ENCODE measurements at places on chromosomes 7 and 10. TPM values are rescaled to one million over a fixed set of nuclear protein-coding genes. Genes with fewer than 3 reads are reported as not detected.

Gene CTTNBP2
- 17.4 TPM for total RNA-seq

Gene KCNMA1
- 3.7 TPM for total RNA-seq

GRCh38 chr10:20990604-20991003 is 93.5 kb upstream of the NEBL start:
- H3K27me3 ChIP-seq: no peaks in the 10 kb centered on the region
- H3K36me3 ChIP-seq: no peaks in the 10 kb centered on the region
- peak; percentile 62 for DNase-seq

DNA sequence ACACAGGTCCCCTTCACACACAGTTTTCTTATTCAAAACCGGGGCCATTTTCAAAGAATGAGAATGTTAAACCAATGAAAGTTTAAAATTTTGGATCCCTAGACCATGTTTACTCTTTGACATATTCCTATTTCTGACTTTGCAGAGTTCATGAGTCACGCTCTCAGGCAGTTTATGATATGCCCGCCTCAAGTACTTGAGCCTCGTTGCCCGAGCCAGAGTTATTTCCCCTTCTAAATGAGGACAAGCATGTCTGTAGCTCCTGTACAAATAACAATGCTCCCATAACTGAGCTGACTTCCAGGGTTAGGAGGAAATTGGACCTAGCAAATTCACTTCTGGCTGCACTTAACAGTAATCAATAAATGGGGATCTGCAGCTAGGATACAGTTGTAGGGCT is 87.9 kb upstream of the PDE1C start:
- H3K4me1 ChIP-seq: no peaks in the 10 kb centered on the region
- no peaks in the 10 kb centered on the region for H3K27me3 ChIP-seq
- H3K27ac ChIP-seq: no peak overlapping the region
- no peak overlapping the region for H3K4me3 ChIP-seq
- no peaks in the 10 kb centered on the region for H3K36me3 ChIP-seq

DNA sequence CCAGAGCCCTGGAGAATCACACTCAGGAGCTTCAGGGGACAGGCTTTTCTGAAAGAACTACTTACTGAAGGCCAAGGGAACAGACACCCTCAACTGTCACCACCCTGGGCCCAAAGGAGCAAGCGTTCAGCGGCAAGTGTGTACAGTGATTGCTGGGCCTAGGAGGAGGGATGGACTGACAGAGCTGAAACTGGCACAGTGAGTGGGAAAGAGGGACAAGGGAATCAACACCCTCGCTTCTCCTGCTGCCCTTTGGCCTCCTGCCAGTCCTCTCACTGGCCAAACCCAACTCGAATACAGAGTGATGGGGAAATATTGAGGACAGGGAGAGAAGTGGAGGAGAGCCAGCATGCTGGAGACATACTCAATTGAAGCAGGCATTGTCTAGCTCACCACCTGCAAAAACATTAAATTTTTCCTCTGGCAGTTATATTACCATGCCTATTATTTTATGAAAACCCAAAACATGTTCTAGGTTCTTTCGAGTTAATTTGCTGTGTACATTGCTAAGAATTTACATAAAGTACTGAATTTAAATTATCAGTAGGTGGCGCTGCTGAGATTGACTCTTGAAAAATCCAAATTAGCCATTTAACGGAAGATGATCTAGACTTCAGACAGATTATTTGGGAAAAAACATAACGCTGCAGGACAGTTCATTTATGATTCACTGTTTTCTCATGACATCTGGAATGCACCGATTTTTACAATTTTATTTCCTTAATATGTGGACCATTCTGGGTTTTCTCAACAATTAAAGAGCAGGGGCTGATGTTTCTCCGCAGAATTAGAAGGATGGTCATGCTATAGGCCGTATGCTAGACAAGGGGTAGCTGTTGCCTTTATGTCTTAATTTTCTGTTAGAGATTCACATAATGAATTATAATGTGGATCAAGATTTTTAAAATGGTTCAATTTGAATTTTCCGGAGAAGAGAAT is 14.7 kb upstream of the TMEM236 start:
- DNase-seq: peak; percentile 55
- no peak overlapping the region for H3K4me3 ChIP-seq
- no peak overlapping the region for H3K27ac ChIP-seq
- H3K36me3 ChIP-seq: no peaks in the 10 kb centered on the region
- no peaks in the 10 kb centered on the region for H3K4me1 ChIP-seq
